CD4-positive, alpha-beta T cell treated with Interleukin-1 beta for 1 hour (primary cell): ENCODE measurements at places on chromosomes 6 and 20.
A peak's percentile ranks its signal among the peaks of the same experiment; 100 is the strongest.

DNA sequence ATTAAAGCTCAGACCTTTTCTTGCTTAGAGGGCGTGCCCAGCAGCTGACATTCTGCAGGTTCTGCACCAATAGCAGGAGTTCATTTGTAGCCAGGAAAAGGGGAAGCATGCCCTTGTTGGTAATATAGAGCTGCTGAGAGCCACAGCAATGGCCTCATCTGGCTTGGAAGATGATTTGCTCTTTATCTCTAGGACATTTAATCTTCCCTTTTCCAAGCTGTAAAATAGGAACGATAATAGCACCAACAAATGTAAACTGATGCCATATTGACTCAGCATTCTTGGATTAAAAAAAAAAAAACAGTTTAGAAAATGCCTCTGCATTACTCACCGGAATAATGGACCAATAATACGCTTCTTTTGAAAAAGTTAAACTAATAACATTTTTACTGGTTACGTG lies 93.4 kb upstream of the SLC2A12 start:
- no peak for DNase-seq

GRCh38 chr6:33312361-33313104 lies 1.3 kb downstream of the TAPBP start:
- DNase-seq = peak; percentile 93

GRCh38 chr20:51003753-51004152 lies 19.2 kb downstream of the KCNG1 start:
- no peak for DNase-seq

- no peak for DNase-seq
These were observed 56.6 kb upstream of the ERVFRD-1 start for GRCh38 chr6:11168091-11168635.

DNA sequence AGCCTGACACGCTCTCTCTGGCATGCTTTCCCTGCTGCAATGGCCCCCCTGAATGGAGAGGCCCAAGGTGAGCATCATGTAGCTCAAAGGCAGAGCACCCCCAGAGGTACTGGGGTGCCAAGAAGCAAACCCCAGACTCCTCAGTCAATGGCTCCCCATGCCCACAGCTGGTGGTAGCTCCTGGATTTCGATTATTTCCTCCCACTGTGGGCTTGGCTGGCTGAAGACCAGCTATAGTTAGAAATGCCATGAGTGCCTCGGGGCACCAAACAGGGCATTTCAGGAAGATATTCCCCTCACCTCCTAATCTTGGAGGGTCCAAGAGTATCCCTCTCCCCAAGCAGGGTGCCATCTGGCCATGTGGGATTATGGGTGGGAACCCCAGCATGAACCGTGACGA lies 16.8 kb downstream of the MAP1LC3A start:
- DNase-seq = no peak

GRCh38 chr6:113328886-113329381 lies 528.2 kb upstream of the MARCKS start:
- no peak for DNase-seq
